Astrocyte (in vitro differentiated cells and primary cell): ENCODE measurements at places on chromosomes 2 and 18. TPM values are rescaled to one million over a fixed set of nuclear protein-coding genes. Genes with fewer than 3 reads are reported as not detected.

COBLL1 gene
- 17.6 and 18.6 TPM in 2 replicates for total RNA-seq

- DNase-seq = no peak
Observed at GRCh38 chr2:230295192-230295591, 31.8 kb upstream of the SP140L start.

- no peak for DNase-seq
Observed at GRCh38 chr2:45008296-45009129, 739 bp downstream of the SIX2 start.

DNA sequence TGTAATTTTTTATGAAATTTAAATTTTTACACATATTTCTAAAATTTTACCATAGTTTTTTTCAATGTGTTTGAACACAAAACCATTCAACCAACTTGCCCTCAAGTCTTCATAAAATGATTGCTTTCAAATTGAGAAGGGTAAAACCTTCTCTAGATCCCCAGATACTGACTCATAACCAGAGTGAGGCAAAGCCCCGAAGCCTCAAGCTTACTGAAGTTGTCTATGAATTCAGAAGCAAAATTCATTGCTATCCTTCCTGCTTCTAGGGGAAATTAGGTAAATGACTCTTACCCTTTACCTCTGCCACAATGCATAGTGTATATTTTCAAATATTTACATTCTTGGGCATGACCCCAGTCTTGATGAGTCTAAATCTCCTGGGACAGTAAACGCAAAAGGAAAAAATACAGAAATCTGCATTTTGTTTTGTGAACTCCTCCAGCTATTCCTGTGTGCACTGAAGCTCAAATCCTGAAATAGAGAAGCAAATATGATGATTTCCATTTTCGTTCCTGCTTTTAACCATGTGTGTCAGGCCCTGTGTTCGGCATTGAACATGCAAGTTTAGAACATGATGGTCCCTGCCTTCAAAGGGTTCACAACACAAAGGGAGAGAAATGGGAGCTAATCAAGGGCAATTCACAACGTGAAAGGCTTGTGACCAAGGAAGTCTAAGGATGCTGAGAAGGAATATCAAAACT is 246.3 kb downstream of the SUCLG1 start:
- no peak for DNase-seq

GRCh38 chr2:5070257-5070656 is 621.9 kb upstream of the SOX11 start:
- DNase-seq = no peak
